Smooth muscle cell of the umbilical artery (primary cell): ENCODE measurements at places on chromosomes 3 and 15. TPM values are rescaled to one million over a fixed set of nuclear protein-coding genes. Genes with fewer than 3 reads are reported as not detected.

AGBL1 gene
- not detected in 2 replicates for total RNA-seq

CNTN3 gene
- total RNA-seq, result 0.97 and 1.2 TPM in 2 replicates

CCR2 gene
- not detected in 2 replicates for total RNA-seq

P3H2 gene
- 12.5 and 24.8 TPM in 2 replicates for total RNA-seq

KCNH8 gene
- total RNA-seq, result under 0.01 TPM in 1 of 2 replicates, not detected in the other

PLA2G4D gene
- not detected in 2 replicates for total RNA-seq

CFAP20DC gene
- 1.8 and 2.7 TPM in 2 replicates for total RNA-seq

NR2E3 gene
- under 0.01 and 0.65 TPM in 2 replicates for total RNA-seq

CRTC3 gene
- 12.8 and 18.5 TPM in 2 replicates for total RNA-seq

ISL2 gene
- 1.8 and 2.4 TPM in 2 replicates for total RNA-seq

GRAMD2A gene
- 0.28 and 0.30 TPM in 2 replicates for total RNA-seq

AHSG gene
- total RNA-seq, result under 0.01 and 0.09 TPM in 2 replicates

ZNF654 gene
- total RNA-seq, result 29.7 and 30.7 TPM in 2 replicates

IQCB1 gene
- 13.4 and 28.0 TPM in 2 replicates for total RNA-seq

ITGB5 gene
- 502 and 663 TPM in 2 replicates for total RNA-seq

ARGFX gene
- total RNA-seq, result not detected in 2 replicates

MYL3 gene
- not detected in 2 replicates for total RNA-seq

GALK2 gene
- 36.5 and 64.7 TPM in 2 replicates for total RNA-seq
